Cardiac fibroblast (primary cell): ENCODE measurements at places on chromosomes 6 and 20.
A peak's percentile ranks its signal among the peaks of the same experiment; 100 is the strongest.

DNA sequence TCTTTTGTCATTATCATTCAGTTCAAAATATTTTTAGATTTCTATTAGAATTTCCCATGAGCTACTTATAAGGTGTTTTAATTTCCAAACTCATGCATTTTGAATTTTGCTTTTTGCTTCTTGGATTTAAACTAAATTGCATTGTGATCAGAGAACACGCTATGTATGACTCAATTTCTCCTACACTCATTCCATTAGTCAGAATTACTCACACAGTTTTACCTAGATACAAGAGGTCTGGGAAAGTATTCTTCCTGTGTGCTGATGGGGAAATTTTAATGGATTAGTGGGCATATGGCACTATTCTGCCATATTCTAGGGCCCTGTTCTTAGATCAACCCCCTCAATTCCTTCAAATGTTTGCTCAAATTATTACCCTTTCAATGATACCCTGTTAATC lies 49.9 kb upstream of the BMP5 start:
- DNase-seq = peak; percentile 55

DNA sequence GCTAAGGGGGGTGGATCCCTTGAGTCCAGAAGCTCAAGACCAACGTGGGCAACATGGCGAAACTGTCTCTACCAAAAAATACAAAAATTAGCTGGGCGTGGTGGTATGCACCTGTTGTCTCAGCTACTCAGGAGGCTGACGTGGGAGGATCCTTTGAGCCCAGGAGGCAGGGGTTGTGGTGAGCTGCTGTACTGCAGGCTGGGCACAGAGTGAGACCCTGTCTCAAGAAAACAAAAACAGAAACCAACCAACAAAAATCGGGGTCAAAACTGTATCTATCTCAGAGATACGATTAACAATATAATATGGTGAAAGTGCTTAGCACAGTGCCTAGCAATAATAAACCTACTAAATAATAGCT lies 20.7 kb upstream of the BCAS1 start:
- no peak for DNase-seq

DNA sequence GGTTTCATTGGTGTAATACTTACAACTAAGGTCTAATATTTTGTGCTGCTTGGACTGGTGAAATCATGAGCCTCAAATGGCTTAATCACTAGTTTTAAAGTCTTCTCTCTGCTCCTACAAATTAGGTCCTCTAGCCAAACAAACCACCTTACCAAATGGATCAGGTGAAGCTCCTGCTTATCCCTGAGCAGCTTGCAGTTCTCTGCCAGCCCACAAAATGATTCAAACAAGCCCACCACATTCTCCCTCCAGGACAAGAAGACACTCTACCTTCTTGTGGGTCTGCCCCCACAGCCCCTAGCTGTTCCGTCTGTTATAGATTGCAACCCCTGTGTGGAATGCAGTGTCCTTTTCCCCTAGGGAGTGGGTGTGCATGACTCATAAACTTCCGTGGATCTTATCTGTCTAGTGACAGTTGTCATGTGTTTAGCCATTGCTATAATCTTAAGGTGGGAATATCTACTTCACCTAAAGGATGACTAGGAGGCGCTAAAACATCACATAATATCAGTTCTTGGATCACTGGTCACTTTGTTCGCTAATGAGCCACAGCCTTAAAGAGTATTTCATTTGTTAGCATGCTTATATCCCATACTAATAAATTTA lies 940.5 kb upstream of the MANEA start:
- no peak for DNase-seq

- DNase-seq = no peak
These were observed 7.3 kb downstream of the SDC4 start for GRCh38 chr20:45340951-45341350.
